Activated CD8-positive, alpha-beta memory T cell treated with anti-CD3 and anti-CD28 coated beads for 1 hour (primary cell): ENCODE measurements at places on chromosomes 11 and 22.

DNA sequence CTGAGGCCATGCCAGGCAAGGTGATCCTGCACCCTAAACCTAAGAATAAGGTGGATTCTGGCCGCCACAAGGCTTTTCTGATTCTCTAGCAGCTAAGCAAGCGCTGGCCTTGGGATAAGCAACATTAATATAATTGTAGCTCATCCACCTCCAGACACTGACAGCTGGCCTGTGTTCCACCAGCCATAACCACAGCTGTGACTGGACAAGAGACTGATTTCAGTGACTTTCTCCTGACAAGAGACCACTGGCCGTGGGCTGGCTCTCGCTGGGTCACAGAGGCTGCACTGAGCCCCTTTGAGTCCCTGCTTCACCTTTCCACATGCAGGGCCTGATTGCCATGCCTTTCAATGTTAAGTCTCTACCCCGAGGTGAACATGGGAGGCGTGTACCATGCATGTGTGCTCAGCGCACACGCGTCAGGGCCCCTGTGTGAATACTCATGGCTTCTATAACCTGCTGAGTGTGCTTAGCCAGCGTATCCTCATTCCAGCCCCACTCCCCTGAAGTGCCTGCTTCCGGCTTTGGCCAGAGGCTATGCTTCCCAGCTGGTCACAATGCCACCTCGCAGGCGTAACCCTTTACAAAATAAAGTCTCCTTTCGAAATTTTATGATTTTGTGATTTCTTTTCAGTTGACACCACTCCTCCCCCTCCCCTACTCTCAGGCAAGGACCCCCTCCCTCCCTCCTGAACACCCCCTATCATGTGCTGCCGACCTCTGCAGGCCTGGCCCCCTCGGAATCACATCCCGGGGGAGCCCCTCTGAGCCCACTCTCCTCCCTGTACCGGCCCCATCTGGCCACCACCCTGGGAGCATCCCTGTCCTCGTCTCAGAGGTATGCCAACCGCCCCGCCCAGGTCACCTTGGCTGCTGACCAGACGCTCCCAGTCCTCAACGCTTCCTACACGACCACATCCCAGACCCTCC is 128.1 kb downstream of the CTTN start:
- DNase-seq = no peak

GRCh38 chr11:5621580-5621979 is 3.2 kb upstream of the TRIM34 start:
- DNase-seq = no peak

DNA sequence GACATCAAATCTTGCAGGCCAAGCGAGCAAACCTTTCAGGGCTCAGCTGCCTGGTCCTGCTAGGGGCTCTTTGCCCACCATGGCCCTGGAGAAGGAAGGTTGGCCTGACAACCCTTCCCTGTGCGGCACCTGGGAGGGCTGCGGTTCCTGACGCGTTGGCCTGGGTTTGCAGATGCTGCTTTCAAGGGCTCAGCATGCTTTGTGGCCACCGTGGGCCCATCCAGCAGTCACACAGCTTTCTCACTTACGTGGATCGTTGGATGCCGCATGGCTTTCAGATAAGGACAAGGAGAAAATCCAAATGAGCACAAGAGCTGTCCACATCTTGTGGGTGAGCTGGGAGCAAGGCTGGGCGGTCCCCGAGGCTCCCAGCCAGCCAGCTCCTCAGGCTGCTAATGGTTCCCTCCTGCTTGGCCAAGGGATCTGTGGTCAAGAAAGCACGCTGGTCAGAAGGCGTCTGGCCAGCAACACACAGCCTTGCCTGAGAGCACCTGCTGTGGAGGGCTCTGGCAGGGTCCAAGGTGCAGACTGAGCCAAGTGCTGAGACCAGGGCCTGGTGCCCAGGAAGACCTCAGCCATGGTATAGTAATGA is 8.2 kb downstream of the C11orf24 start:
- no peak for DNase-seq

DNA sequence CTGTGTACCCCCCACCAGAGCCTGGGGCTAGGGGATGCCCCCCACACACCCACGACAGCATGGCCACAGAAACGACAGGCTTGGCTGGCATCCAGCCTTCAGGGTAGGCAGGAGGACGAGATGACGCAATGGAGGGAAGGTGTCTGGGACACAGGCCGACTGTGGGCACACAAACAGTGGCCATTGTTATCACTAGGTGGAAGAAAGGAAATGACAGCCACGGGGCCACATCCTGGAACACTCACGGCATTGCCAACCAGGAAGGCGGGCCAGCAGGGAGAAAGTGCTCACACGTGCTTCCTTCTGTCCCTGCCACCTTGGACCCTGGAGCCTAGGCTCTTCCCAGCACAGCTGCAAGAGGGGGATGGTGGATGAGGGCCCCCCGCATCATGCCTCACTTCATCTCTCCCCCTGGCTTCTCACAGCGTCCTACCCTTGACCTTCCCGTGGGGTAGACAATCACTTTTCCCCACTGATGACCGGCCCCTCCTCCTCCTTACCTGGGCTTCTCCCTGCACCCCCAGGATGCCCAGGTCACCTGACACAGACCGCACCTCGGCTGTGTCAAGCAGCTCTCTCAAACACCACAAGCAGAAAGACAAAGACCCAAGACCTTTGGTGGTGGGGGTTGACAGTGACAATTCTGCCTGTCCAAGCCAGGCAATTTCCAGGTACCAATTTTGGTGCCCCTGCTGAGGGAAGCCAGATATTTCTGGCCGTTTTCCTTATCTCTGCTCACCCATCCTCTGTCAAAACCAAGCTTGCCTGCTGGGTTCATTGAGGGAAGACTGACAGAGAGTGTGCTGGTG is 8.6 kb downstream of the PLA2G6 start:
- peak; percentile 59 for DNase-seq

GRCh38 chr11:3970108-3970507 is 114.6 kb downstream of the STIM1 start:
- no peak for DNase-seq

DNA sequence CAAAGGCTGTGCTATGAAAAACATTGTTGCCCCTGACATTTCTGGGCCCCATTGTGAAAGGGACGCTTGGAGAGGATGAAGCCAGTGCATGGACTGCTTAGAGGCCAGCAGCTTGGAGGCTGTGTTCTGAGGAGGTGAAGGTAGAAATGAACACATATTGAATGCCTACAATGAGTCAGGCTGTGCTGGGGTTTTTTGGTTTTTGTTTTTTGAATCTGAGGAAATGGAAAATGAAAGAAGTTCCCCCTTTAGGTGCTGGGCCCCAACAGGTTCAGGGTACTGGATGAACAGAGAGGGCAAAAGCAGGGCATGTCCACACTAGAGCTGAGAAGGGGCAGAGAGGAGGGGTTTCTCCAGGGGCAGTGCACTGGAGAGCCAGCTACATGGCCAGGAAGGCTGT is 166.1 kb upstream of the API5 start:
- no peak for DNase-seq

GRCh38 chr22:31919730-31920129 is 24.6 kb upstream of the YWHAH start:
- no peak for DNase-seq

DNA sequence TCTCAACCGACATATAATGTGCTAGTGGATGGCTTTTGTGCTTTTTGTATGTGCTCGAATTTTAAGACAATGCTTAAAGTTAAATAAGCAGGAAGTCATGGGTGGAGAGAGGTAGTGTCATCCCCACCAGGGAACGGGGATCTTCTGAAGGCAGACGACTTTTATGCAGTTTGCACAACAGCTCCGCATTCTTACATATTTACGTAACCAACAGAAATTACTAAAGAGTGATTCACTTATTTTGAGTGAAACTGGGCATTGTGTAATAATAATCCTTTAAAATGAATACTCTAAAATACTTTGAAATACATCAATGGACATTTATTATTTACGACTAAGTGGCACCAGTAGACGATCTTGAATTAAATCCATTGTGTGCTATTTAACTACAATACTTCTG is 305.1 kb downstream of the CNTN5 start:
- DNase-seq = no peak

DNA sequence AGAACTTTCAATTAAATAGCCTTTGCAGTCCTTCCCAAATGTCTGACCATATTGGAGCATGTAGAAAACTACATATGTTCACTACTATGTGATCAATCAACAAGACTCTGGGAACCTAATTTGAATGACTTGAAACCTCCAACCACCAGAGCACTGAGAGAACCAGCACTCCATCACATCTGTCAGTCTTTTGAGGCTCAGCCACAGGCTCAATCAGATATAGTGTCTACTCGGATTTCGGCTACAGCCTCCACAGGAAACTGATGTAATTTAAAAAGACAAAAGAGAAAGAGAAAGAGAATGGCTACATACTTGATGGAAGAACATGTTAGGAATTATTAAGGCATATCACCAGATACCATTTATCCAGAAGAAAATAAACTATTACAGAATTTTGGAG is 859.0 kb downstream of the FAM181B start:
- DNase-seq = no peak

DNA sequence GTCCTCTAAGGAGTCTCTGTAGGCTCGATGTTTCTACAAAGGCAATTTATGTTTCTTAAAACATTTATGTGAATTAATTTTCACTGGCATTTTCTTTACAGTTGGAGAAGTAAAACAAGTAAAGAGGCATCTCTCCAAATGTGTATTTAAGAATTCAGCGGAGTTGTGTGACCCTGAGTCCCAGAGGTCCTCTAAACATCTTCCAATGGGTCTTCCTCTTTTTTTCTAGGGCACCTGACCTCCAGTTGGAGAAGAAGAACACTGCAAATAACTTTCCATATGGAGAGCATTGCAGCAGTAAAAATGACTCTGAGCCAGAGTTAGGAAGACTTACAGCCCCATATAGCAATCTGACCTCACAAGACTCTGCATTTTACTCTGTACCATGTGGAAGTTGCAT is 480.5 kb upstream of the RAG2 start:
- no peak for DNase-seq

DNA sequence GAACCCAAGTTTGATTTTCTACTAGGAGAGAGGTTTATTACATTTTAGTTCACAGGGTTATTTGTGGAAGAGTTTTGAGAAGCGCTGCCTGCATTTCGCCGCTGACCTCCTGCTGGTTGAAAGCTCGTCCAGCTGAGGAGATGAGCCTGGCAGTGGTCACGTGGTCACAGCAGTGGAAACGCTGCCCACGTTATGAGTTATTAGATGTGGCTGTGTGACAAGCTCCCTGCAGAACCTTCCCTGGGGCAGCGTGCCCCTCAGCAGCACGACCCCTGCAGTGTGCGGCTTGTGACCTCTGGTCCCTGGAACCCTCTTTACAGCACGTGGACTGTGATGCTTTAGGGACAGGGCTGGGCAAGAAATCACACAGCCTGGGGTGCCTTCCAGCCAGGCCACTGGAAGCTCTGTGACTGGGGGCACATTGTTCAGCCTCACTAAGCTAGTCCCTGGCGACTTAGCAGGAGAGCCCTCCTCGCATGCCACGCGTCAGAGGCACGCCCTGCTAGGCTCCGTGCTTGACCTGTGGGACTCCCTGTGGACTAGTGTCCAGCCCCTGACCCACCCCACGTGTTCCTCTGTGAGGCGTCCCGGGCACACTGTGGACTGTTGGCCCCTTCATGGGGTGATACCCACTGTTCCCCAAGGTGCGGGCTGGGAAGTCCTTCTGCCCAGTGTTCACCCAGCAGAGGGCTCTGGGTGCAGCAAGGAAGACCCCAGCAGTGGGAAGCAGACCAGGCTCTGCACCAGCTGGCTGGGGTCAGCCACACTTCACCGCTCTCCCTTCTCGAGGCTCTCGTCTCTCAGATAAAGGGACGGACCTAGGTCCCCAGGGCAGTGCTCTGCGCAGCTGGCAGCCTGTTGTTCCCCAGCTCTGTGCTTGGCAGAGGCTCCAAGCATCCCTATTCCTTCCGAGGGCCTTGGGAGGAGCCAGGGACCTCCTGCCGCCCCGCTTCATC is 349.5 kb downstream of the TBC1D22A start:
- DNase-seq = no peak

DNA sequence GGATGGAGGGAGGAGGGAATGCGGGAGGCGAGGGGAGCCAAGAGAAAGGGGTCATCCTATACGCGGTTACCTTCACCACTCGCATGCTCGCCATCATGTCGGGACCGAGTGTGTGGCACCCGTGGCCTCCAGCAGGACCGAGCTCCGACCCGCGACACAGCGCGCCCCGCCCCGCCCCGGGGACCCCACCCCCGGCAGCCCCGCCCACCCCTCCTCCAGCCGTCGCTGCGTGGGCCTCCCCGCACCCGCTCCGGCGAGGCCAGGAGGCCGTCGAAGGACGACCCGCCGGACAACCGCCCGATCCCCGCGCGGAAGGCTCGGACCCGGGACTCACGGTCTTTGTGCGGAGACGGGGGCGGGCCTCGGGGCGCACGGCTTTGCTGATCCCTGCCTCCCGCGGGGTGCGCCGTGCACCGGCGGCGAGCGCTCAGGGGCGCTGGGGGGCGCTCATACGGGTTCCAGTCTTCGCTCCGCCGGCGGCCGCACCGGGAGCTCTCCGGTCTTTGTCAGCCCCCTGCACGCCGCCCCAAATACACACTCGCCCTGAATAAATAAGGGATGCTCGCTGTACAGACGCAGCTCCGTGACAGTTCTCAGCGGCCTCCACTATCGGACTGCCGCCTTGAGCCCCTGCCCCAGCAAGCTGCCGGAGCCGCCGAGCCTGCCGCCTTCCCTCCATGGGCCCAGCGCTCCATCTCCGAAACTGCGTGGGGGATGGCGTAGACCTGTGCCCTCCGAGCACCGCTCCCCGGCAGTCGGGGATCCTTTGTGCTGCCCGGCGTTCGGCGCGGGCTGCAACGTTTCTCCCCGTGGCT is at the start of gene UBE2L6:
Gene UBE2L6 (minus strand): TSS at position 158 of the 815 bp plus-strand sequence. CDS start 61 bp downstream, at position 97.
- DNase-seq = peak; percentile 74

GRCh38 chr11:2834503-2835273 is 50.9 kb downstream of the CDKN1C start:
- DNase-seq = no peak

GRCh38 chr22:42937164-42937843 is 77.6 kb downstream of the PACSIN2 start:
- DNase-seq = no peak

- DNase-seq = no peak
These were observed 889 bp downstream of the NUDT8 start for GRCh38 chr11:67628710-67629385.

GRCh38 chr11:99351624-99352023 is 330.9 kb downstream of the CNTN5 start:
- DNase-seq = no peak

DNA sequence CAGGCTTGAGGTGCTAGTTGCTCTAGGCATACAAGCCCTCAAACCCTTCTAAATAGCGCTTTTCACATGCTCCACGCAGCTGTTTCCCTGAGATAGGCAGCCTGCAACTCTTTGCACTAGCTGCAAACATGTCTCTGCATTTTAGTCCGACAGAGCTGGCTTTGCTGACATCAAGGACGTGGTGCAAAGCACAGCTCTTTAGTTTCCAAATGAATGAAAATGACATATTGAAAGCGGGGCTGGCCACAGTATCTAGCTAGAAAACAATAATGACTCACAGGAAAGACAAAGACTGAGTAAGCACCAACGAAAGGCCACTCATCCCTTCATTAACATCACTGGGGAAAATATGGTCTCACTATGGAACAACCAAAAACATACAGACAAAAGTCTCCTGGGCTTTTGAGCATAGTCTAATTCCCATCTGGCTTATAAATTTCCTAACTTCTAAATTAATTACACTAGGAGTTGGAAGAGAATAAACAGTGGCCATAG is 15.3 kb upstream of the ZC3H12C start:
- DNase-seq = no peak

GRCh38 chr22:35432228-35432905 is 32.4 kb downstream of the MCM5 start:
- DNase-seq = no peak

- no peak for DNase-seq
These were observed 1917.0 kb downstream of the LRRC4C start for GRCh38 chr11:39542460-39542859.
